Dorsolateral prefrontal cortex (tissue), 122 donors: ENCODE measurements at places on chromosomes 2 and 18.

DNA sequence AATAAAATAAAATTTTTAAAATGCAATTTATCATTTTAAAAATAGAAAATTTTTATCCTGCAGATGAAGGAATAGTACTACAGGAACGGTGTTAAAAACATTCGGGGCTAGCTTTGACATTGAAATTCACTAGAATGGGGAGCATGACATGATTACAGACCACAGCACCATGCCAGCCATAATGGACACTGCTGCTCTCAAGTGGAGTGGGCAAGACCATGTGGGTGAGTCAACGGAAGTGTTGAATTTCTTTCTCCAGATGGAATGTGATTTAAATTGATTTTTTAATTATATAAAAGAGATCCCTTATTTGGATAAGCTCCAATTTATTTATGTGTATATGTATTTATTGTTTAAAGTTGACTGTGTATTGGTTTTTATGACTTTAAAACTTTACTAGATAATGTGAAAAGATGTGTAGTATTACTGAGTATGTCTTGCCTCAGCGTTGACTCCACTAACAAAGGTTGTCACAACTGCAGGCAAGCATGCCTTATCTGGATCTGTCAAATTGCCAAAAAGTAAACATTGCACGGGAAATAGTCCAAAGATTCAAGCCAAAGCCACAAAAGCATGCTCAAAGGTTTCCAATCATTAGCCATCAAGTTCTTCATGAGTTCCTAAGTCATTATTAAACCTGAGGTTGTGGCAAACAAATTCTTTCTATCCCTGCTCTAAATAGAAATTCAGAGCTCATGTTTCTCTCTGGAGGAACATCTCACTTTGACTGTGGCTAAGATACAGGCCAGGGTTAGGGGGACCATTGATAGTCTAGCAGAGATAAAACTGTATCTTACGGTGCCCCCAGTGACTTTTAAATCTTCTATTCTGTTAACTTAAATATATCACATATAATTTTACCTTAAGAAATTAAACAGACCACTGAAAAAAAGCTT, 536.9 kb downstream of the TMX3 start:
- no peak for DNase-seq

GRCh38 chr18:58671632-58672564, 633 bp downstream of the MALT1 start:
- no peak for DNase-seq

- peak; percentile 48 for DNase-seq
Observed at GRCh38 chr2:58930537-58930936, 689.4 kb upstream of the FANCL start.

DNA sequence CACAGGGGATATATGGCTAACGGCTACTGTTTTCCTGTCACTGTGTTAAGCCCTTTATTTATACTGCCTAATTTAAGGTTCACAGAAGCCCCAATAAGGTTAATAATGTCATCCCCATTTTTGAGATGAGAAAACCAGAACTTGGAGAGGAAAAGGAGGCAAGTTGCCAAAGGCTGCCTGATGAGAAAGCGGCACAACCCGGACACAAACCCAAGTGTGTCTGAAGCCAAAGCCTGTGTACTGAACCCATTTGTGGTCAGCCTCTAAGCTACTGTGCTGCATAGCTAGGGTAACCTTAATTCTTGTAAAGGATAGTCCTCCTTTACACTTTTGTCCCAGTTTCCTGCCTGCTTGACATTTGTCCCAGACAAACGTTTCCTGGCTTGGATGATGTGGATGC, 954.7 kb upstream of the FANCL start:
- no peak for DNase-seq

- peak; percentile 73 for DNase-seq
Observed at GRCh38 chr2:65436169-65436823, 3.9 kb upstream of the SPRED2 start.

DNA sequence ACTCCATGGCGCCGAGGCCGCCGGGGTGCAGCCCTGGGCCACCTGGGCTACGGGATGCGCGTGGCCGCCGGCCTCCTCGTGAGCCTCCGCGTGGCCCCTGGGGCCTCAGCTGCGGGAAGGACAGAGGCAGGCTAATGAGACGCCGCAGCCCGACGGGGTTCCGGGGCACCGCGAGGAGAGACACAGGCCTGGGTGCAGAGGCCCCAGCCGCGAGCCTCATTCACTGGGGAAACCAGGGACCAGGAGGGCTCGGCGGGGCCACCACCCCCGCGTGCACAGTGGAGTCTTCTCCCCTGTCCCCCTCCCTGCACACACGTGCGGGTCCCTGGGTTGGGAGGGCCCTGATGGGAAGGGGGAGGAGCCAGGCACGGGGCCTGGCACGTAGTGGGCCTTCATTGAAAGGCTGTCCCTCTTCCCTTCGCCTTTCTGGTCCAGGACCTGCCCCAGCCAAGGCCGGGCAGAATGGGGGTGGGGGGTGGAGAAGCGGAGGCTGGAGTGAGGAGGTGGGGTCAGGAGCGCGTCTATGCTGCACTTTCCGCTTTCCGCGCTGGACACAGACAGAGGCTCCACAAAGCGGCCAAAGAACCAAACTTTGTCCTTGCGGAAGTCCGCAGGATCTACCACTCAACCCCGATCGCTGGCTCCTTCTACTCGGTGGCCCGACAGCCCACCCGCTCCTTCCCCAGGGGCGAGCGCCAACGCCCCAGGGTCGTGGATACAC, 9.1 kb downstream of the ALPP start:
- DNase-seq, result no peak

- no peak for DNase-seq
Observed at GRCh38 chr2:233265899-233266431, 14.5 kb downstream of the ATG16L1 start.

- DNase-seq, result no peak
Observed at GRCh38 chr2:156473445-156473844, 37.3 kb downstream of the GPD2 start.

- DNase-seq, result no peak
Observed at GRCh38 chr2:8566774-8567468, 114.9 kb upstream of the ID2 start.

- DNase-seq, result no peak
Observed at GRCh38 chr2:166803373-166804000, 84.8 kb upstream of the XIRP2 start.

DNA sequence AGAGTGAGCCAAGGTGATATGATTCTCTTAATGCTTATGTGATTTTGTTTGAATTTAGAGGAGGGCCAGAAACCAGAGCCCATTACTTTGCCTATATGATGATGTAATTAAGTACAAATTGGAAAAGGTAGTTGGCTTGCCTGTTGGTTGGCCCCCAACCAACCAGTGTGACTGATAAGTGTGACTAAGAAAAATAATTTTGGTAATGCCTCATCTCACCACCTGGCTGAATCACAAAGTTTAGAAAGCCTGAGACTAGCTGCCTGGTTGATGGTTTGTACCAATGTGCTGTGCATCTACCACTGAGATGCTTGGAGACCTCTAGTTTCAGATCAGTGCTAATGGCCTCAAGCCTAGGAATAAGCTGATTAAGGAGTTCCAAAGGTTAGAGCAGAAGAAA, 338.7 kb downstream of the CDH2 start:
- no peak for DNase-seq
